ENCODE measurements at places on chromosomes 11 and 22. TPM values are rescaled to one million over a fixed set of nuclear protein-coding genes. Genes with fewer than 3 reads are reported as not detected.

GRCh38 chr22:42171946-42172719 is 41.5 kb upstream of the CYP2D6 start:
- no peak for DNase-seq

Gene NLRP6
- total RNA-seq = not detected

Gene COMT
- total RNA-seq = 111 TPM

- no peak for DNase-seq
Measured at GRCh38 chr22:29011240-29012100, 50.2 kb downstream of the C22orf31 start.

GRCh38 chr11:86486261-86487030 is 111.8 kb downstream of the CCDC81 start:
- DNase-seq = no peak

Gene SLC25A45
- total RNA-seq = 0.91 TPM

DNA sequence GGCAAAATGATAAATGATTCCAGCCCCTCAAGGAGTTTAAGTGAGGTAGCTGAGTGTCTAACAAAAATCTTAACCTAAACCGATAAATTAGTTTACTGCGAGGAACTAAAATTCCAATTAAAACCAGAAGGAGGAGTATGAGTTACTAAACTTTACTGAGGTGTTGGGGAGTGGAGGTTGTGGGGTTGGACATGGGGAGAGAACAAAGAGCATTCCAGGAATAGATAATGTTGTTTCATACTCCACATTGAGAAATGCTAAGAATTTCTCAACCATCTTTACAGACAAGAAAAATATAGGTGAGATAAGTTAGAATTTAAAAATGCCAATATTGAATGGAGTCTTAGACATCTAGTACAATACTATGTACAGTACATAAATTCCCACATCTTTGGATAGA is 488.6 kb downstream of the METTL15 start:
- DNase-seq = no peak

GRCh38 chr11:9148035-9148434 is 56.6 kb upstream of the SCUBE2 start:
- DNase-seq = no peak

DNA sequence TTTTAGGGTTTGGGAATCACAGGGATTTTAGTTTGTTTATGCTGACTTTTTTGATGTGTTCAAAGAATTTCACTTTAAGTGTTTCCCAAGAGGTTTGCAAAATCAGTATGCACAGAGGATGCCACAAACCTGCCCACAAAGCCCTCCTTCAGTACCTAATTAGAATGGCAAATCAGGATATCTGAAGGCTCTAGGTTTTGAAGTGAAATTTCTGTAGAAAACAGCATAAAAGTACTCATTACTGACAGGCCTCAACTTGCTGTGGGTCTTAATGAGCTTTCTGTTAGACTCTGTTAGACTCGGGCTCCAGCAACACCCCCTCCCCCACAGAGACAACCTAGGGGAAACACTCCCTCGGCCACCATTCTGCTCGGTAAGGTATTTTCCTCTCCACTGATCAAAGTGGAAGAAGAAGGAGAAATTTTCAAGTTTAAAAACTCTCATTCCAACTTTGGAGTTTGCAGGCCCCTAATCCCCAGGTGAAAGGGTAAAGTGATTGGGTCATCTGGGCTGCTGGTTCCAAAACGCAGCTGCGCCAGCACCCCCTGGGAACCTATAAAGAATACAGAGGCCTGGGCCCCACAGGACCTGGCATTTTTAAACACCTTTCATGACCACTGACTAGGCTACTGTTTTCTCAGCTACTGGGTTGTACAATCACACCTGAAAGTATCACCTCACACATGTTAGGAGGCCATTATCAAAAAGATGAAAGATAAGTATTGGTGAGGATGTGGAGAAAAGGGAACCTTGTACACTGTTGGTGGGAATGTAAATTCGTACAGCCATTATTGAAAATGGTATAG is 67.5 kb downstream of the PLEKHA7 start:
- no peak for DNase-seq

DNA sequence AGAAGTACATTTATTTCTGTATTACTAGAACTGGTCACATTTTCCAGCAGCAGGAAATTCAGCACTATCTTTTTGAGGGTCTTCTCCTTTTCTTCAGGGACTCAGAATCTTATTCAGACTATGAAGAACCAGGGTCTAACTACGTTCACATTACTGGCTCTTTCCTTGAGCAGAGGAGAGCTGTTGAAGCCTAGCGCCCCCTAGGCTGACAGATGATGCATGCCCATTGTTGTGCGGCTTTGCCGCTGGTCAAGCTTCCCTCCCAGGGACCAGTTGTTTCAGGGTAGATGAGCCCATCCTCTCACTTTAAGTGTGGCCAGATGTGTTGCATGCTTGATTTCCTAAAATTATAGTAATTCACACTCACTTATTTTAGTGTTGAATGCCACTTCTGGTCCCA is 168.2 kb upstream of the PDGFD start:
- DNase-seq = peak; percentile 9

Measured in H4 (cell line).